ENCODE measurements at places on chromosomes 11 and 22.

DNA sequence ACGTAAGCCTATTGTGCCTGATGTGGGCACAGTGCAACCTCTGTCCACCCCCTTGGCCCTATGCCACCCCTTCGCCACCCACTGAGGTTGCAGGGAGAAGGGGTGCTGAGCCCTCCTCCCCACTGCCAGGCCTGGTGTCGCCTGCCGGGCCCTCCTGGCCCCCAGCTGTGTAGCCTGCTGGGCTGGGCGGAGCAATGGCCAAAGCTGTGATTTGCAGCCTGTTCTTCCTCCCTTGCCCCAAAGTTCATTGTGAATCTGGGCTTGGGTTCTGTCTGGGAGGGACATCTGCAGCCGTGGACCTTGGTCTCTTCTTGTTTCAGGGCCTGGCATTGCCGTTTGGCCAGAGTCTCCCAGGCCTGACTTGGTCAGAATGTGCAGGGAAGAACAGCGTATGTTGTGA, 121.9 kb downstream of the PKNOX2 start:
- no peak for DNase-seq

DNA sequence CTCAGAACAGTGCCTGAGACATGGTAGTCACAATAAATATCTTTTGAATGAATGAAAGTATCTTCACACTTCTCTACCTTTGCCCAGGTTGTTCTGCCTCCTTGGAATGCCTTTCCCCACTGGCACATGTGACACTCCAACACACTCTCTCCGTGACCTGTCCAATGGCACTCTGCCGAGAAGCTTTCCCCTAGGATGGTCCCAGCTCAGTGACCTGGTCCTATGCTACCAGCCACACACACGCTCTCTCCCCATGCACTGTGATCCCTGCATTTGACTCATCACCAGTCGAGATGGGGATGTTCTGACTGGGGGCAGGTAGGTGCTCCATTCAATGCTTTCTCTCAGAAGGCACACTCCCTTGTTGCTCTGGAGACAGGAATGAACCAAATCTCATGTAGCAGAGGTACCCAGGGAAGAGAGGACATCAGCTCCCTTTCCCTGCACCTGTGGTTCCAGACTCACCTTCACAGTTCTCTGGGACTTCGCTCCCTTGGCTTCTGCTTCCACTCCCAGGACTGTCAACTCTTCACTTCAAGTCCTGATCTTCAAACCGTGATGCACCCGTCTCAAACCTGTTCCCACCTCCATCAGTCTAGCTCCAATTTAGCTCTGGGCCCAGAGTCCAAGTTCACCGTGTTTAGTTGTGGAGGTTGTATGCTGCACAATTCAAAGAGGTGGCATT, 30.7 kb upstream of the LMO1 start:
- DNase-seq = no peak

DNA sequence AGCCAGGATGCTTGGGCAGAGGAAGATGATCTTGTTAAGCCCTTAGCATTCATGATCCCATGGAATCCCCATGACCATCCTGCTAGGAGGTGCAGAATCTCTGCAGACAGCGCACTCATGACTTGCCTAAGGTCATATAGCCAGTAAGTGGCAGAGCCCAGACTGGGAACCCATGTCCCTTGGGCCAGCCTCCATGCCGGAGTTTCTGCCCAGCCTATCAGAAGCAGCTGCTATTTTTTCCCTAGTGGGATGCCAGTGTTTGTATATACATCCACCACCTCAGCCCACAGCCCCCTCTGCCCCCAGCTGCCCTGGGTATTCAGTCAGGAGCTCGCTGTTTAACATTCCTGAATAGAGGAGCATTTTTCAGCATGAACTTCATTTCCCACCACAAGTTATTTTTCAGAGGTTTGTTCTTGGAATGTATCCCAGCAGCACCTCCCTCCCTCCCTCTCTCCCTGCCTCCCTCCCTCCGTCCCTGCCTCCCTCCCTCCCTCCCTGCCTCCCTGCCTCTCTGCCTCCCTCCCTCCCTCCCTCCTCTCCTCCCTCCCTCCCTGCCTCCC, 34.4 kb upstream of the SUSD2 start:
- no peak for DNase-seq

- no peak for DNase-seq
Measured at GRCh38 chr22:37747080-37747714, 50.3 kb downstream of the TRIOBP start.

GRCh38 chr11:69386594-69387408, 92.8 kb downstream of the MYEOV start:
- no peak for DNase-seq

GRCh38 chr11:2327032-2327431, 25.2 kb downstream of the TSPAN32 start:
- DNase-seq = no peak

GRCh38 chr11:10818594-10818993, 9.9 kb upstream of the EIF4G2 start:
- no peak for DNase-seq

DNA sequence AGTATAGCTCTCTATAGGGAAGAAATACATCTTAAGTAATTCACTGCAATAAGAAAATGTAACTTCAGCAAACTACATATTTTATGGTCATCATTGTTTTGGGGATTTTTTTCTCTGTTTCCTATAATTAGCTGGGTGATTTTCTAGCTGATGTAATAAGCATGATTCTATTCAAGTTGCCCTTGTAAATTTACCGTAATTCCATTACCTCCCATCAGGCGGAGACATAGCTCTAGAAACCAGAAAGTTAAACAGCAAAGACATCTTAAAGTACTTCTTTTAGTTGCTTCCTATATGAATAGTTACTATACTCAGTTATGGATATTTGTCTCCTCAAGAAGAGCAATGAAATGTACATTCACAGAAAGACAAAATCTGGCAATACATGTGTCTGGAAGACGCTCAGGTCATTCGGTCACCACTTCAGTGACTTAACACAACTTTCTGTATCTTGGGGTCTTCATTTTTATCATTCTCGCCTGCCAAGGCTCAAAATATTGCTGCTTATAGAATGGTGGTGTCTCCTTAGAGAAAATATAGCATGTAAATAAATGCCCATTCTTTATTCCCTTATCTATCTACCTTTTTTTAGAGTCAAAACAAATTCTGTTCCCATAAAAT, 239.9 kb upstream of the ZC3H12C start:
- DNase-seq = no peak

GRCh38 chr11:122883646-122883979, 1.1 kb downstream of the JHY start:
- DNase-seq = no peak

DNA sequence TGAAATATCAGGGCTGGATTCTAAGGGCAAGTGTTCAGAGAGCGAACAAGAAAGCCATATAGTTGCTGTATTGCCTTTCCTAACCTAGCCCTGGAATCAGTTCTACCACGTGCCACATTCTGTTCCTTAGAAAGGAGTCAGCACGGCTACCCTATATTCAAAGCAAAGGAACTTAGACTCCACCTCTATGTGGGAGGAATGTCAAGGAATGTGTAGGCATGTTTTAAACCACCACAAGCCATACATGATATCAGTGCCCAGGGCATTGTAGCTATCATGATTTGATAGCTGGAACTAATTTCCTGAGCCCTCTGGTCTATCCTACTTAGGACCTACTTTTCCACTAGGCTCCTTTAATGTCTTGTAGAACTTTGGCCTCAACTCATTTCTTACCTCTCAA, 2.5 kb upstream of the EIF4ENIF1 start:
- DNase-seq = no peak

GRCh38 chr11:31480930-31481329, 28.5 kb downstream of the IMMP1L start:
- no peak for DNase-seq

DNA sequence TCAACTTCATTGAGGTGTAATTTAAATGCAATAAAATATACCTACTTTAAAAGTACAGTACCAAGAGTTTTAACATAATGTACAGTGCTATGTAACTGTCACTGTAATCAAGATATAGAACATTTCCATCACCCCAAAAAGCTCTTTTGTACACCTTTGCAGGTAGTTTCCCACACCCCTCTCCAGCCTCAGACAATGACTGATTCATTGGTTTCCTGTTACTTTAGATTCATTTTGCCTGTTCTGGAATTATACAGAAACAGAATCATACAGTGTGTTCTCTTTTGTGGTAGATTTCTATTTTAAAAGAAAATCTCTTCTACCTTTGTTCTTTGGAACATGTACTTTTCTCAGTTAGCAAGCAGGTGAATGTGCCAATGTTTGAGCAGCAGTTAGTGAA, 38.2 kb downstream of the SHISA8 start:
- no peak for DNase-seq

DNA sequence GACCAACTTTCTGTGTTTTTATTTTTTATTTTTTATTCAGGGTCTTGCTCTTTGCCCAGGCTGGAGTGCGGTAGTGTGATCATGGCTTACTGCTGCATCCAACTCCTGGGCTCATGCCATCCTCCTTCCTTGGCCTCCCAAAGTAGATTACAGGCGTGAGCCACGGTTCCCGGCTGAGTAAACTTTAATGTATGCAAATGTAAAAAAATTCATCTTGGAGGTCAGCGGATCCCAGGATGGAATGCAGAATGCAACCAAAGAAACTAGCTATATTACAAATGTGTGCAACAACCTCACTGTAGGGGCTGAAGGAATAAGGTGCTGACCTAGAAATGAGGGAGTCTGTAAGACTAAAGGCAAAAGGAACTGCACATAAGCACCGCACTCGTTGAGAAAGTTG, 6.2 kb upstream of the CDK2AP2 start:
- DNase-seq = no peak

GRCh38 chr11:69048694-69049489, at the start of gene TPCN2:
Gene TPCN2 (plus strand): TSS chr11:69048932. CDS start chr11:69048998, 66 bp downstream.
- peak; percentile 88 for DNase-seq

- DNase-seq = no peak
Measured at GRCh38 chr11:14248580-14248981, 110.4 kb downstream of the RRAS2 start.

- DNase-seq = no peak
Measured at GRCh38 chr11:34528072-34528471, 14.5 kb upstream of the ELF5 start.

GRCh38 chr11:95461348-95461747, 230.3 kb upstream of the SESN3 start:
- no peak for DNase-seq

DNA sequence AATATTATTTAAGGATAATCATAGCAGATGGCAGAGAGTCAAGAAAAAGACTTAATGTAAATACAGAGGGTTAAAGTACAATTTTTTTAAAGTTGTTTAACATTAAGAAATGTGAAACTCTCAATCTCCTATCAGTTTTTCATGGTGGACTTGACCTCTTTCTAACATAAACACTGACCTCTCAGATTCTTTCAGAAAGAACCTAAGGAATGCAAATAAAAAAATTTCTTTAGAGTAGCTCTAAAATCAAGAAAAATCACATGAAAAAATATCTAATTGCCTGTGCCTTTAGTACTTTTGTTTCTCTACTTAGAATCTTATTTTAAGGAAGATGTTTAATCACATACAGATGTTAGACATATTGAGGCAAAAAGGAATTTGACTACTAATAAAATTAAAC, 12.9 kb downstream of the RNF141 start:
- DNase-seq = no peak

GRCh38 chr11:129951201-129951865, 51.3 kb downstream of the PRDM10 start:
- no peak for DNase-seq

DNA sequence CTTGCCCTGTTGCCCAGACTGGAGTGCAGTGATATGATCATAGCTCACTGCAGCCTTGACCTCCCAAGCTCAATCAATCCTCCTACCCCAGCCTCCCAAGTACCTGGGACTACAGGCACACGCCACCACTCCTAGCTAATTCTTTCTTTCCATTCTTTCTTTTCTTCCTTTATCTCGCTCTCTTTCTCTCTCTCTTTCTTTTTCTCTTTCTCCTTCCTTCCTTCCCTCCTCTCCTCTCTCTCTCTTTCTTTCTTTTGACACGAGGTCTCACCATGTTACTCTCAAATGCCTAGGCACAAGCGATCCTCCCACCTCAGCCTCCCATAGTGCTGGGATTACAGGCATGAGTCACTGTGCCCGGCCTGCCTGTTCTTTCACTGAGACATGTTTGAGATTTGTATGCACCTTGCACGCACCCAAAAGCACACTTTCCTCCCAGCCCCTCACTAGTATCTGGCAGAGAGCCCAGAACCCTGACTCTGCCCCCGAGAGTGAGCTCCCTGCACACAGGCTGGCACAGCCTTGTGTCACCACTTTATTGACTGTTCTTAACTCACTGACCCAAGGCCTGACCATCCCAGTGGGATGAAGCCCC, 56.8 kb downstream of the CD6 start:
- DNase-seq = peak; percentile 56

DNA sequence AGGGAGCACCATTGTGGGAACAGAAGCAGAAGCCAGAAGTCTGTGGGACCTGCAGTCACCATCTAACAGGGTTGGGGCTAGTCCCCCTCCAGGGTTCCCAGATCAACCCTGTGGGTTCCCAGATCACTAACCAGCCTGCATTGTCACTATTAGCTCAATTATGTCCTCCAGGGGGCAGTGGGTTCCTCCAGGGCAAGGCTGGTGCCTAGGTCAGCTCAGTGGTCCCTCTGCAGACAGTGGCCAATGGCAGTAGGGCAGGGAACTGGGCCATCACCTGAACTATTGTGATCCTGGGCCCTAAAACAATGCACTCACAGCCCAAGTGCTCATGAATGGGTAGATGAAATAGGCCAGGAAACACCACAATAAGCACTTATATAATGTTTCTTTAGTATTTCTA, 18.8 kb upstream of the PRSS23 start:
- DNase-seq = no peak

Measured in effector CD4-positive, alpha-beta T cell (primary cell).